ENCODE measurements at places on chromosomes 11 and 22.
A peak's percentile ranks its signal among the peaks of the same experiment; 100 is the strongest.

GRCh38 chr11:7572001-7572712, 58.4 kb downstream of the PPFIBP2 start:
- no peak for DNase-seq

GRCh38 chr22:42799061-42799460, 58.0 kb downstream of the ARFGAP3 start:
- no peak for DNase-seq

DNA sequence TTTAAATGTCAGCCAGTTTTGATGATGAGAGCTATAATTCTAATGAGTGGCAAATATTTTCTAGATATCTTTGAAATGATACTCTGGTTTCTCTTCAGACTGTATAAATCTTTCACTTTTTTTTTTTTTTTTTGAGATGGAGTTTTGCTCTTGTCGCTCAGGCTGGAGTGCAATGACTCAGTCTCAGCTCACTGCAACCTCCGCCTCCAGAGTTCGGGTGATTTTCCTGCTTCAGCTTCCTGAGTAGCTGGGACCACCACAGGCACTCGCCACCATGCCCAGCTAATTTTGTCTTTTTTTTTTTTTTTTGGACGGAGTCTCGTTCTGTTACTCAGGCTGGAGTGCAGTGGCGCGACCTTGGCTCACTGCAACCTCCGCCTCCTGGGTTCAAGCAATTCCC, 113.6 kb downstream of the TEAD1 start:
- DNase-seq = no peak

- peak; percentile 97 for DNase-seq
These were observed 5.6 kb upstream of the SH3BP1 start for GRCh38 chr22:37633625-37634416.

DNA sequence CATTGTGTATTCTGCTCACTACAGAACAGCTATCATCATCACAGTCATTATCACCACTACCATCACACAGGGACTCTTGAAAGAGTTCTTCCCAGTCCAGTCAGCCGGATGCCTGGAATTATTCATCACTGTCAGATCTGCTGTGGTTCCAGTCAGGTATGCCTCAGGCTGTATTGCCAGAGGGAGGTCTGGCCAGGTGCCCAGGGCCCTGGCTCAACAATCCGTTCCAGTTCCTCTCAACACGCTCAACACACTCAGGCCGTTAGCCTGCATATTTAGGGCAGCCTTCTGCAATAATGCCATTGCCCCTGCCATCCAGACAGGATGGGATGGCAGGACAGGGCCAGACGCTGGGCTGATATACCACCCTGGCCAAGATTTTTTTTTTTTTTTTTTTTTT, 28.6 kb upstream of the RASL10A start:
- peak; percentile 29 for DNase-seq

DNA sequence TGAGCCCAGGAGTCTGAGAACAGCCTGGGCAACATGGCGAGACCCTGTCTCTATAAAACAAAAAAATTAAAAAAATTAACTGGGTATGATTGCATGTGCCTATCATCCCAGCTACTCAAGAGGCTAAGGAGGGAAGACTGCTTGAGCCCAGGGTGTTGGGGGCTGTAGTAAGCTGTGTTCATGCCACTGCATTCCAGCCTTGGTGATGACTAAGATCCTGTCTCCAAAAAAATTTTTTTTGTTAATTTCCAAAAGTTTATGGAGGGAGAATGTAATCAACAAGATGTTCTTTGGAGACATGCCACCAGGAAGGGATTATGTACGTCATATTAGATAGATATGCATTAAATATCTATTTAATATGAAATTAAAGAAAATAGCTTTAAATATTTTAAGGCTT, 267.5 kb downstream of the SBF2 start:
- no peak for DNase-seq

DNA sequence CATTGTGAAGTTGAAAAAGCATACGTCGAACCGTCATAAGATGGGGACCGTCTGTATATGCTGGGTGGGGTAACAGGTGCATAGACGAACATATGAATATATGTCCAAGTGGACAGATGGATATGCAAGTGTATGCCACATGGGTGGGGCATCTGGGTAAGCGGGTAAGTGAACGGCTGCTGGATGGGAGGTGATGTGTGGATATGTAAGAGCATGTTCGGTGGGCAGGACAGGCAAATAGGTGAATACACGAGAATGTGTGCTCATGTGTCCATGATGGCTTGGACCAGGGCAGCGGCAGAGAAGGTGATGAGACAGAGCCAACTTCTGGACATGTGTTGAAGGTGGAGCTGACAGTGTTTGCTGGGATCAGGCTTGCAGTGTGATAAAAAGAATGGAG, 12.0 kb downstream of the IFITM10 start:
- DNase-seq = no peak

GRCh38 chr22:42368379-42369249, 63.6 kb downstream of the NFAM1 start:
- DNase-seq = no peak

DNA sequence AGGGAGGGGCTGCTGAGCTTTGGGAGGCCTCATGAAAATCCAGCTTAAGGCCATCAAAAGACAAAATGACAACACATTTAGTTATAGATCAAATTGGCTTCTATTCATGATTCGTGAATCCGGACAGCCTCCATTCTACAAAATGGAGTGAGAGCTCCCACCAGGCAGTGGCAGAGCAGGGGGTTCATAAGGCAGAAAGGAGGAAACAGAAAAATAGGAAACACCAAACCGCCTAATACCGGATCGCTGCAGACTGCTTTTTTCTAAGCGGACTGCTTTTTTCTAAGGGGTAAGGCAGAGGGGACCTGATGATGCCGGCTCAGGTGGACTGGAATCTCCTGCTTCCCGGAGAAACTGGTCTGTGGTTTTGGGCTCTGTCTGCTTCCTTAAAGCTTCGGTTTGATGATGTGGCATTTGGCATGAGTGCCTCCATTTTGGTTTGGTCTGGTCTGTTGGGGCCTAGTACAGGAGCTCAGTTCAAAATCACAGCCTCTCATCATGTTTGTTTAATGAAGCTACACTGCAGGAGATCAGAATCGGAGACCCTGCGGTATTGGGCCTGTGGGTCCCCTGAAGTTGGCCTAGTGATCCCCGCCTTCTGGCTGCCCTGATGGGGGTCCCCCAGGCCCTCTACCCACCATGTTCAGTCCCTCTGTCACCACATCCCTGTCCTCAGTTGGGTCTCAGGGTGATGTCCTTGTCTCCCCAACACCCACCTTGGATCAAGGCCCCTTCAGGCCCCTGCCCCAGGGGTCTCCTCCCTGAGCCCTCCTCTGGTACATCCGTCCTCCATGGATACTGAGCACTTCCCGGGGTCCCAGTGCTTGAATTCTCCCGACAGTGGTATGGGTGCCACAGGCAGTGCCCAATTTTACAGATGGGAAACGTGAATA, 1.2 kb downstream of the ALDH3B1 start:
- DNase-seq = no peak

GRCh38 chr11:44561275-44561805, 4.1 kb upstream of the CD82 start:
- no peak for DNase-seq

DNA sequence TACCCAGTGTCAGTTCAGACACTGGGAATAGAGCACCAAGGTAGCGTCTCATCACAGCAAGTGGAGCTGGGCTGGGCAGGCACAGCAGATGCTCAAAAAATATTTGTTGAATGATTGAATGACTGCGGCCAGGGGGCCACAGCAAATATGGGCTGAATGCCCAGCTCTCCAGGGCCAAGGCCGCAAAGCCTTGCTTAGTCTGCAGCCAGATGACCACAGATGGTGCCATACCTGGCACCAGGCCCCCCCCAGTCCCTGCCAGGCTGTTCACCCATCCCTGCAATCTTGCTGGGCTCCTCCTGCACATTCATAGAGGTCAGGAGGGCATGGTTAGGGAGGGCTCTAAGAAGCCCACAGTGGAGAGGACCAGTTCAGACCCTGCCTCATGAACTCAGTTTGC, 32.9 kb downstream of the ZC3H7B start:
- no peak for DNase-seq

DNA sequence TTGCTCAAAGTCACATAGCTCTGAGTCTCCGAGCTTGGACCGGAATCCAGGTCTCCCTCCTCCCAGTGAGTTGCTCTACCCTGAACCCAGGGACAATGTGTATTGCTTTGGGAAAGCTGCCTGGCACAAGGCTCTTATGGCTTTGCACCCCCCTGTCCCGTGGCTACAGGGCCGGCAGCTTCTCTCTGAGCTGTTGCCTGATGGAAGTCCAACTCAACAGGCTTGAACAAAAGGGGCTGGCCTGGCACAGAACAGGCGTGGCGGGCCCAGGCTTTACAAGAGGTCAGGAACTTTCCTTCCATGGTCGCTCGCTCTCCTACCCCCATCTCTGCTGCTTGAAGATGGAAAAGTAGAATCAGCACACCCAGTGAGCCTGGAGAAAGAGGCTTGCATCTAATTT, 34.3 kb downstream of the MYEOV start:
- no peak for DNase-seq

GRCh38 chr11:85062659-85063058, 564.5 kb downstream of the DLG2 start:
- no peak for DNase-seq

GRCh38 chr11:86795949-86796348, 4.4 kb upstream of the PRSS23 start:
- no peak for DNase-seq

DNA sequence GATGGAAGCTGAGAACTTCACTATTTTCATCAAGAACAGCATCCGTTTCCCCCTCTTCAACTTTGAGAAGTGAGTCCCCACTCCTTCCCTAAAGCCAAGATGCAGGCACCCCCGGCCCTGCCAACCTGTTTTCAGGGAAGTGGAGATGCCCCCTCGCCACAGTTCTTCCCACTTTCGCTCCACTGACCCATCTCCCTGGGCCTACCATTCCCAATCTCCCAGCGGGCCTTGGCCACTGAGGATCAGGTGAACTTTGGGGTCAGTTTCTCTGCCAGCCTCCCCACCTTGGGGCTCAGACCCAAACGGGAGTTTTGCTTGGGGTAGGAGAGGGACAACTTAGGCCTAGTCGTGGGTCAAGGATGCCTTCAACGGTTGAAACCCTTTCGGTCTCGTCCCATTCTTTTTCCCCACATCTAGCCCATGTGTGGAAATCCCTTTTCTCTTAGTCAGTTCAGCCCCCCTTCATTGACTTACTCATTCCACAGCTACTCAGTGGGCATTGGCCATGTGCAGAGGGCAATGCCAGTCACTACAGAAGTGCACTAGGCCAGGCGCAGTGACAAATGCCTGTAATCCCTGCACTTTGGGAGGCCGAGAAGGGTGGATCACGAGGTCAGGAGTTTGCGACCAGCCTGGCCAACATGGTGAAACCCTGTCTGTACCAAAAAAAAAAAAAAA, 10.6 kb downstream of the P2RX3 start:
- no peak for DNase-seq

DNA sequence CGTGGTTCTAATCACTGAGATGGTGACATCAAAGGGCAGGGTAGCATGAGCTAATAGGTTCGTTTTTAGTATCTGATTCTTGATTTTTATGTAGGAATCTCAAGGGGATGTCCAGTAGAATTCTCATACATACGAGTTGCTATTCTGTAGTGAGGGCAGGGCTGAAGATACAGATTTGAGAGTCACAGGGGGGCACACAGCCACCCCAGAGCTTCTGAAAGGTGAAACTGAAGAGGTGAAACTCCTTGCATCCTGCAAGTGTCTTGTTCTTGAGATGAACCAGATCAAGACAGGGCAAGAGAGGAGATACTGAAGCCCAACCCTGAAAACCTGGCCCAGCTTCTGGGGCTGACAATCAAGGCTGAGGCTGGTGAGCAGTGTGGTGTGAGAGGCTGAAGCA, 35.6 kb upstream of the TMEM123 start:
- DNase-seq = no peak

DNA sequence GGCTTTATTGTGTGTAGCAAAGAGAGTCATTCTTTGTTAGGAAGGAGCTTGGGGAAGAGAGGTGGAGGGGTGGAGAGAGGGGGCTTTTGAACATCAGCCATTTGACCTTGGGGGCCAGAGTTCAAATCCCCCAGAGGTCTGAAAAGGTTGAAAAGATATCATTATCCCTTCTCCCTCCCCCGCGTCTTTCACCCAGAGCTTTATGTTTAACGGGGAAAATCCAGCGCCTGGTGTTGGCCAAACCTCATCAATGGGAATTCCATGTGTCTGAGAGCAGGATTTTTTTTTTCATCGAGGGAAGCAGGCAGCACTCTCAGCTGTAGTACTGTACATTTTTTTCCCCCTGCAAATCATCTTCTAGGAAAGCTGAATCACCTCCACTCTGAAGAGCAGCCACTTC, 122.4 kb upstream of the HSD17B12 start:
- DNase-seq = no peak

- no peak for DNase-seq
These were observed 29.8 kb downstream of the KCNE3 start for GRCh38 chr11:74437441-74438042.

GRCh38 chr11:73570415-73571114, 27.3 kb downstream of the FAM168A start:
- DNase-seq = no peak
